HCT116 (cell line): ENCODE measurements at places on chromosomes 1 and 21. TPM values are rescaled to one million over a fixed set of nuclear protein-coding genes. Genes with fewer than 3 reads are reported as not detected.

Gene TMEM125
- total RNA-seq, result 13.9 TPM

Gene SH2D1B
- total RNA-seq, result 0.12 TPM

Gene BTG3
- total RNA-seq, result 67.1 TPM

Gene HNRNPR
- total RNA-seq, result 194 TPM

DNA sequence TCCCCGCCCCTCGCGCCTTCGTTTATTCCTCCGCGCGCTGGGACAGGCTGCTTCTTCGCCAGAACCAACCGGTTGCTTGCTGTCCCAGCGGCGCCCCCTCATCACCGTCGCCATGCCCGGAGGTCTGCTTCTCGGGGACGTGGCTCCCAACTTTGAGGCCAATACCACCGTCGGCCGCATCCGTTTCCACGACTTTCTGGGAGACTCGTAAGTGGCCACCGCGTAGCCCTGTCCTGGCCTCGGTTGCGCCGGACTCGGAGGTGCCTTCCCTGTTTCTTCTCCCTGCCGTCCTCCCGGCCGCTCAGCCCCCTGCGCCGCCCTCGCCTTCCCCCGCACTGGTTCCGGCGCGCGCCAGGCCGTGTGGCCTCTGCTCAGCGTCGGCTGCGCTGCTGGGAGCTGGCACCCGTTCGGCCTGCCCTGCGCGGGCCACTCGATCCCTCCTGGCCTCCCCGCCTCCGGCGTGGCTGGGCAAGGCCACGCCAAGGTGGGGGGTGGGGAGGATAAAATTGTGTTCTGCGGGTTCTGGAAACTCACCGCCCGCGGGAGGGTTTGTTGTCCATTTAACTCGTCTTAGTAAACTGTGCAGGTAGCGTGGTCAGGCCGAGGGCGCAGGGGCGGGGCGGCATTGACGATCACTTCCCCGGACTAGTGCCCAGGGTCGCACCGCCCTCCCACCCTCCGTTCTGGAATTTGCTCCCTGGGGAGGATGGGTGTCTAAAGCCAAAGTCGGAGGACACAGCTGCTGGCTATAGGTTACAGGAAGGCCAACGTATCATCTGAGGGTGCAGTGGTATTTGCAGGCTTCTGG is at the start of gene PRDX6:
Gene PRDX6 (plus strand): TSS at position 50 of the 808 bp plus-strand sequence. CDS start 63 bp downstream, at position 113.
- DNase-seq, result peak; percentile 2

- DNase-seq, result peak; percentile 26
Observed at GRCh38 chr1:29332204-29332603, 95.9 kb downstream of the PTPRU start.

DNA sequence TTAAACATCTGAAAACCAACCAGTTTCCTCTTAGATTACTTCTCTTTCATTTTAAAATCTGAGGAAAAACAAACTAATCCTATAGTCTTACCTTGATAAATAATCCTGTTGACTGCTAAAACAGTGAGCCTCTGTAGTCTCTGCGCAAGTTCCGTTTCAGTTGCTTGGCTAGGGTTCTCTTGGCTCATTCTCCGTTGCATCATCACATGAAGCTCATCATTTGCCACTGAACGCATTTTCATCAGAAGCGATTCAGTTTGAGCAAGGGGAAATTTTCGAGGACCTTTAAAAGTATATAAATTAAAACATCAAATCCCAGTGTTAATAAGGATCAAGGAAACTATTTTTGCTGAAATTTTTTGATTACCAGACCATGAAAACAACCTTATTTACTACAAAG is 96.7 kb upstream of the GNG4 start:
- DNase-seq, result no peak

- DNase-seq, result no peak
Observed at GRCh38 chr1:2628933-2629626, 3.7 kb downstream of the MMEL1 start.

DNA sequence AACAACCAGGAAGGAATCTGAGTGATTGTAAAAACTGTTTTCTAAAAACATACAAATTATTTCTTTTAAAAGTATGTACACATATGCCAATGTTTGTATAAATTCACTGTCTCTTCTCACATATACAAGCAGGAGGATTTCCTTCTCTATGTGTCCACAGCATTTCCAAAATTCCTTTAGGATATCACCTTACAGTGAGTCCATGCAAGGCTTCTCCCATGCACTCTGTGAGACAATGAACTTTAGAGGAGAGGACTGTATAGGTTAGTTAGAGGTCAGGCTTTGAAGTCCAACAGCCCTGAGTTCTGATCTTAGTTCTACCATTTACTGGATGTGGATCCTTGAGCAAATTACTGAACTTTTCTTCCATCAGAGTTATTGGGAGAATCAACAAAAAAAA is 34.1 kb upstream of the USH2A start:
- no peak for DNase-seq

- no peak for DNase-seq
Observed at GRCh38 chr1:200905411-200906052, 10.8 kb downstream of the INAVA start.

DNA sequence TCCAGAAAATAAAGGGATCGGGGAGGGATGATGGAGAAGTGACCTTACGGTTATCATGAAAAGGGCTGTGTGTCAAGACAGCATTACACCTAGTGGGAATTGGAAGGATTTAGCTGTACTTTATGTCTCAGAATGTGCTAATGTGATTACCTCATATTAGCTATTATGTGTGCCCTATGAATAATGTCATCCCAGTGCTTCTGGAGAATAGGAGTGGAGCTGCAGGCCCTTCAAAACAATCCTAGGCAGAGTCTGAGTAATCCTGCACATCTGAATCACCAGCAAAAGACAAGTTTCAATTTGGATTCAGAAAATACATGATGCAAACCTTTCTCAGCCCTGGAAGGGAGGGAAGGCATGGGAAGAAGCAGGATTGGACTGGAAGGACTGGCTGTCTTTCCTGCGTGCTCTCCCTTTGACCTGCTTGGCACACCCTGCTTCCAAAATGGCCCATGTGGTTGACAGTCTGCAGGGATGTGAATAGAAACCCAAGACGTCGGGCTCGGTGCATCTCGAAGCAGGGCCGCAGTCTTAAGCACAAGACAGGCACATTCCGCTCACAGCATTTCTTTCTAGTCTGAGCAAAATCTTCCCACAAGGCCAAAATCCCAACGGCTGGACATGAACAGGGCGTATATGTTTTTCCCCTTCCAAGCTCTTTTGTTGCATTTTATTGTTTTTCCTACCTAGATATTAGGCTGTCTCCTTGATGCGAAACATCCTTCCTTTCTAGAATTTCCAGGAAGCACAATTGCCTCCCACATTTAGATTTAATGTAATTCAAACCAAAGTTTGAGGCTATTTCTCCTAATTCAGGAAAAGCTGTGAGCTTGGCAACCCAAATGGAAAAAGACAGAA is 54.3 kb upstream of the TARBP1 start:
- no peak for DNase-seq

GRCh38 chr21:46366091-46366490 is 42.1 kb downstream of the PCNT start:
- DNase-seq, result no peak

DNA sequence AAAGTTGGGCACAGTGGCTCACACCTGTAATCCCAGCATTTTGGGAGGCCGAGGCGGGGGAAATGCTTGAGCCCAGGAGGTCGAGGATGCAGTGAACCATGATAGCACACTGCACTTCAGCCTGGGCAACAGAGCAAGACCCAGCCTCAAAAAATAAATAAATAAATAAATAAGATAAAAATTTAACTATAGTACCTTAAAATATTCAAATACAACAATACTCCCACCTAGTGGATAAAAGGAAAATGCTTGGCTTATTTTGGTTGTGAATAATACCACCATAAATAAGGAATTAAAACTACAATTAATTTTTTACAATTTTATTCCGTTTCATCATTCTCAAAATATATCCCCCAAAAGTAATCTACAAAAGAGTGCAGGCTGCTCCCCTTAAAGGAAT is 8.1 kb downstream of the PSMG1 start:
- no peak for DNase-seq

DNA sequence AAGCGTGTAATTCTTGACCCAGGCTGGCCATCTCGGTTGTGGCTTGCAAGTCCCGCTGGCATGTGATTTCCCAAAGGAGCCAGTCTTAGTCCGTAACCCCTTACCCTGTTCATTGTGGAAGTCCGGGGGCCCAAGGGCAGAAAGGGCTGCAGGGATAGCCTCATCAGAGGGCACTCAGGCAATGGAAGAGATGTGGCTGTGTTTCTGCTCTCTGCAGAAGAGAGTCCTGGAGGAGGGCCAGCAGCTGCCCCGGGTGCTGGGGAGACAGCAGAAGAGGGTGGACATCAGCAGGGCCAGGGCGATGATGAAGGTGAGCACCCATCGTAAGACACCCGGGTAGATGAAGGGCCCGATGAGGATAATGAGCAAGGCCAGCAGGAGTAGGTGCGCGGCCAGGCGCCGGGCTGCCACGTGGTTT is 830 bp downstream of the RNF186 start:
- DNase-seq, result no peak

DNA sequence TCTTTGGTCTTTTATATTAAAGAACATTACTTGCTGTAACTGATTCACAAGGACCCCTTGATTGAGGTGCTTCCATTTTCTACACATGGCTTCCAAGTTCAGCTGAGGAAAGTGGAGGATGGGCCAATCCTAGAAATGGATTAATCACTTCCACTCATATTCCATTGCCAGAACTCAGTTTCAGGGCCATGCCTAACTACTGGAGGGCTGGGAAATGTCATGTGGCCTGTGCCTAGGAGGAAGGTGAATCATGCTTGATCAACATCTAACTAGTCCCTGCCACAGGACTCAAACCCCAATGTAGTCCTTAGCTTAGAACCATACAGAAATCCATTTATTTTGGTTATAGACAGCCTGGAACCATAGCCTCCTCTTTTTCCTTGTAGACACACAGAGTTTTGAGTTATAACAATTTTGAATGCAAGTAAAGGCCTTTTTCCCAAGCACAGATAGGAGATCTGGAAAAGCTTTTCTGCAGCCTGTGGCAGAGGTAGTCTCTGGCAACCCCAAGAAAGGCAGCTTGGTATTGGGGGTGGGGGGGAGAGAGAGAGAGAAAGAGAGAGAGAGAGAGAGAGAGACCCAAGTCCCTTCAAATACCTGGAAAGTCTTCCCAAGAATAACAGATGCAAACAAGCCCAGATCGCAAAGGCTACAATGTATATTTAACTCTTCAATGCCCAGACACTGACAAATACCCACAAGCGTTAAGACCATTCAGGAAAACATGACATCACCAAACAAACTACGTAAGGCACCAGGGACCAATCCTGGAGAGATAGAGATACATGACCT is 12.5 kb downstream of the MAST2 start:
- no peak for DNase-seq

GRCh38 chr21:24781146-24781545 is 826.1 kb downstream of the MRPL39 start:
- no peak for DNase-seq

- no peak for DNase-seq
Observed at GRCh38 chr21:33940164-33940880, 24.7 kb upstream of the ATP5PO start.

- DNase-seq, result no peak
Observed at GRCh38 chr1:106534612-106535011, 521.9 kb upstream of the PRMT6 start.

DNA sequence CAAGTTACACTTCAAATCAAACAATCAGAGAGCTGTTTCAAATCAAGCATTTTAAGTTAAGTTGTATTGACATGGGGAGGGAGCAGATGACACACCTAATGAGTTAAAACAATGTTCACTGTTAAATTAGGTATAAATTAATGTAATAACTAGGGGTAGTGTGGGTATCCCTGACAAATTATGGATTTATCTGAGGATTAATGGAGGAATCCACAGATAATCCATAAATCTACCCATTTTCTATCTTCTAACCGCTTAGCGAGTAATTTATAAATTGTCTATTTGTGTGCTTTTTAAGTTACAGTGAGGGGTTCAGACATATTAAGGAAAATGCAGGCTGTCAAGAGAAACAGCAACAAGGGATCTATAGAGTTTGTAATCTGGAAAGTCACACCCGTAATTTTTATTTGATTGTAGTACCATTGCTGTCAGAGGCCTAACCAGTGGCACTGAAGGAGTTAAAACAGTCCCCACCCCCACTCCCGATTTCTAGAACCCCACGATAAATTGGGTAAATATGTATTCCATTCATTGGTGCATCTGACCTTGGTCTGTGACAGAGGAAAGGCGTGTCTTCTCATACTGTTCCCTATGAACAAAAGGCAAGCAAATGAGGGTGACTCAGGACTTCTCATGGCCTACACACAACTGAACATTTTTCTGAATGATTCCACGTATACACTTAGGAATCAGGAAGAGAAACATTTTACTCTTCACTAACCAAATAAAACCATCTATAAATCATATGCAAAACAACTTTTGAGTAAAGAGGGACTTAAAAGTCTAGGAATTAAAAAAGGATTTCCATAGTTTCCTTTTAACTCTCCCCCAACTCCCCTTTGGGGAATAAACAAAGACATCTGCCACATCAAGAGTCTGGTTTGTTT is 7.4 kb downstream of the IRF2BP2 start:
- peak; percentile 88 for DNase-seq

DNA sequence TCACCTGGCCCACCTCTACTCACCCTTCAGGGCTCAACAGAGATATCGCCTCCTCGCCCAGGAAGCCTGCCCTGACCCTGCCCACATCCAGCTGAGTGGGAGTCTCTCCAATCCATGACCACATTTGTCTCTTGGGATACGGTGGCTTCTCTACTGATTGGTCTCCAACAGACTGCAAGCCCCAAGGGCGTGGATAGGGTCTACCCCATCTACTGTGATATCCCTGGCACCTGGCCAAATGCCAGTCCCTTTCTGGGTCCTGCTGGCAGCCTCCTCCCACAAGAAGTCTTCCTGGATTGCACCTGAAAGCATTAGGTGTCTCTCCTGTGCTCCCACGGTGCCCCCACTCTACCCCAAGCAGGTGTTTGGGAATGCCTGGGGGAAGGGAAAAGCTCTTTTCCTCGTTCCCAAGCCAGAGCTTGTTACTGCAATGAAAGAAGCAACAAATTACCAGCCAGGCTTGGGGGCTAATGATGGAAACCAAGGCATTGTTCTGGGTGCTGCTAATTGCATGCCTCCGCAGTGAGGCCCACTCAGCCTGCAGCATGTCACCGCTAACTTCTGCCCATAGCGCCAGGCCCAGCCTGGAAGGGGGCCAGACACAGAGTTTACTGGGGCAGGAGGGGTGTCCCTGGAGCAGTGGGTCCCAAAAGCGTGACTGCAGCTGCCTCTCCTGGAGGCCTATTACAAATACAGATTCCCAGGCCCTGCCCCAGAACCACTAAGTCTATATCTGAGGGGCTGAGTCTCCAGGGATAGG is 90.7 kb upstream of the IFFO2 start:
- no peak for DNase-seq

DNA sequence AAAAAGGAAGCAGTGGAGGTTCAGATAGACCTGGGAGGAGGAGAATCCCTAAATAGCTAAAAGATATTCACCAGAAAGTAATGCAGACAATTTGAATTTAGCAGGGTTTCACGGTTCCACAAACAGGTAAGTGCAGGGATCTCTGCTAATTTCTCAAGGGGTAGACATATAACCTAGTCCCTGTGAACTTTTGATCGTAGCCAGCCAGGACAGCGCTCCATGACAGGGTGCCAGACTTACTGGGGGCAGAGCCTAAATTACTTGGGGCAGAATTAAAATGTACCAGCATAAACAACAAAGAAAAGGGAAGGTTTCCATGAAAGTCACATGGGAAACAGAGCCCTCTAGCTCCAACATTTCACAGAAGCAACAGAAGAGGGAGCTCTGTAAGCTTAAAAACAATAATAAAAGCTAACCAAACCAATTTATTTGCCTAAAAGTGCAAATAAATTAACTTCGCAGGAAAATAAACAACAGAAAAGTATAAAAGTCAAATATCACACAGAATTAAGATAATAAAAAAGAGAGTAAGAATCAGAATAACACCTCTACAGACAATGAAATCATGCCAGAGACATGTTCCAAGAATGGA is 198.3 kb downstream of the DUSP10 start:
- peak; percentile 2 for DNase-seq
